ENCODE measurements at places on chromosomes 6 and 20. TPM values are rescaled to one million over a fixed set of nuclear protein-coding genes. Genes with fewer than 3 reads are reported as not detected.

Gene PDYN
- total RNA-seq, result not detected

Gene CLIC5
- total RNA-seq, result 0.14 TPM

Gene EIF6
- 124 TPM for total RNA-seq

Gene VSTM2L
- not detected for total RNA-seq

Gene MYLK4
- total RNA-seq, result 0.32 TPM

Gene SYNGAP1
- 15.1 TPM for total RNA-seq

Gene EGFL8
- 13.6 TPM for total RNA-seq

Gene THEMIS
- not detected for total RNA-seq

Gene LHFPL5
- not detected for total RNA-seq

Measured in endothelial cell of umbilical vein (primary cell).